ENCODE measurements at places on chromosomes 7 and 10. TPM values are rescaled to one million over a fixed set of nuclear protein-coding genes. Genes with fewer than 3 reads are reported as not detected.
A peak's percentile ranks its signal among the peaks of the same experiment; 100 is the strongest.

PTEN gene
- total RNA-seq = 300 TPM

KNDC1 gene
- 1.2 TPM for total RNA-seq

C7orf33 gene
- total RNA-seq = not detected

TFEC gene
- 43.6 TPM for total RNA-seq

OR6B1 gene
- not detected for total RNA-seq

SPAG6 gene
- not detected for total RNA-seq

SLC16A12 gene
- total RNA-seq = not detected

SPDYE8 gene
- not detected for total RNA-seq

VSTM2A gene
- not detected for total RNA-seq

RBM20 gene
- total RNA-seq = 0.14 TPM

GRCh38 chr10:103967448-103968071 is 620 bp downstream of the SLK start:
- no peak for DNase-seq

GRCh38 chr7:158536871-158537515 is 50.6 kb downstream of the PTPRN2 start:
- no peak for DNase-seq

DNA sequence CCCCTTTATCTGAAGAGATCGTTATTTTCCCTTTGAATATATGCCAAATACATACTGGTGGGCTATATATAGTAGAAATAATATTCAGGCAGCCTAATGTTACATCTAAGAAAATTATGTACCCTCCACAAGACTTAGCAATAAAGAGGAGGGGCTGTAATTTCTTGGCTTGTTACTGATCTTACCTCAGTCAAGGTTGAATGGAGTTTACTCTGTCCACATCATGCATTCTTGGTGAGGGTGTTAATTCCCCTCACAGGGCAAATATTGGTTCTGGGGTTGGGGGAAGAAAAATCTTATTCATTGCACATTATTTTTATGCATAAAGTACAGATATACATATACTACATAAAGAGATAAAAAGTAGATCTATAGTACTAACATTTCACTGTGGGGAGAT is 145.8 kb upstream of the ANK3 start:
- no peak for DNase-seq

GRCh38 chr10:30185341-30185740 is 126.0 kb upstream of the JCAD start:
- no peak for DNase-seq

- DNase-seq = no peak
Observed at GRCh38 chr7:2242541-2243429, 759 bp downstream of the NUDT1 start.

GRCh38 chr10:124465777-124466488 is 4.3 kb downstream of the LHPP start:
- DNase-seq = no peak

GRCh38 chr10:13066527-13066926 is 33.4 kb upstream of the OPTN start:
- no peak for DNase-seq

- DNase-seq = no peak
Observed at GRCh38 chr7:91691865-91692264, 188.6 kb downstream of the MTERF1 start.

- DNase-seq = no peak
Observed at GRCh38 chr10:6108631-6109443, 20.0 kb downstream of the RBM17 start.

DNA sequence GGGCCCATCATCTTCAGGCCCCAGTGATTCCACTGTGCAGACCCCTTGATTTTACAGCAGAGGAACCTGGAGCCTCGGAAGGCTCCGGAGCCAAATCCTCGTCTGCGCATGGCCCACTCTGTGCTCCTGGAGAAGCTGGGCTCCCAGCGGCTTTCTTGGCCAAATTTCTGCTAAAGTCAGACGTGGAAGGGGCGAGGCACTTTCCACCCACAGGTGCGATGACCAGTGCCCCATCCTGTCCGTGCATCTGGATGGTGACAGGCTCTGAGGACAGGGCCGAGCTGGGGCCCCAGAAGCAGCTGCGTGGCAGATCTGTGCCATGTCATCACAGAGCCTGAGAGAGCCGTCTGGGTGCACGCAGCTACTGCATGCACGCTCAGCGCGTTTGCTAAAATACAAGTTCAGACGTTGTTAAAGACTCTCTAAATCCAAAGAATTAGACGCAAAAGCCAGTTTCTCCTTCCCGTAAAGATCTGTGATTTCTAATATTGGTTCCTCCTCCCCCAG is 57.2 kb downstream of the JAKMIP3 start:
- DNase-seq = peak; percentile 22

DNA sequence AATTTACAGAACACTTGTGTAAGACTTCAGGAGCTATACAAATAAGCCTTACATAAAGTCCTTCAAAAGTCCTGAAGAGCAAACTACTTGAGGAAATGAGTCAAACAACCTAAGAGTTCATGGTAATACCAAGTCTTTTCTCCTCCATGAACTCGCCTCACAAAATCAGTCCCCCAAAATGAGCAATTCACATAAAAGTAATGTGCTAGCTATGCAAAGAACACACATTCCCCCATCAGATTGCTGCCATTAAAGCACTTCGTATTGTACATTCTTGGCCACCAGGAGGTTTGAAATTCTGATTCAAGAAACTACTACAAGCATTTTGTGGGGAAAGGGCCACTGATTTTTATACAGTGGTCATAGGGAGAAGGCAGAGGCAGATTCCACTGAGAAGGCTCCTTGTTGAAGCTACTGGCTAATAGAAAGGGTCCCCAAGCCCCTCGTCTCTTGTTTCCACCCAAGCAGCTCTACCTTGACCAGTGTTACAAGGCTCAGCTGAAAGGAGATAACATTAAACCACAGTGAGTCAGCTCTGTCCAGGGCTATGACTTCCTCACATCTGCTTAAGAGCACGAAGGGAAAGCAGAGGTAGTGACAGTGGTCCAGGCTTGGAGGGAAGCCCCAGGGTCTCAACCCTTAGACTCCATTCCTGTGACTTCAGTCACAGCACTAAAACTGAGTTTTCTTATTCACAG is 115.2 kb upstream of the CDK1 start:
- DNase-seq = no peak

- no peak for DNase-seq
Observed at GRCh38 chr7:69906283-69906995, 308.2 kb downstream of the AUTS2 start.

DNA sequence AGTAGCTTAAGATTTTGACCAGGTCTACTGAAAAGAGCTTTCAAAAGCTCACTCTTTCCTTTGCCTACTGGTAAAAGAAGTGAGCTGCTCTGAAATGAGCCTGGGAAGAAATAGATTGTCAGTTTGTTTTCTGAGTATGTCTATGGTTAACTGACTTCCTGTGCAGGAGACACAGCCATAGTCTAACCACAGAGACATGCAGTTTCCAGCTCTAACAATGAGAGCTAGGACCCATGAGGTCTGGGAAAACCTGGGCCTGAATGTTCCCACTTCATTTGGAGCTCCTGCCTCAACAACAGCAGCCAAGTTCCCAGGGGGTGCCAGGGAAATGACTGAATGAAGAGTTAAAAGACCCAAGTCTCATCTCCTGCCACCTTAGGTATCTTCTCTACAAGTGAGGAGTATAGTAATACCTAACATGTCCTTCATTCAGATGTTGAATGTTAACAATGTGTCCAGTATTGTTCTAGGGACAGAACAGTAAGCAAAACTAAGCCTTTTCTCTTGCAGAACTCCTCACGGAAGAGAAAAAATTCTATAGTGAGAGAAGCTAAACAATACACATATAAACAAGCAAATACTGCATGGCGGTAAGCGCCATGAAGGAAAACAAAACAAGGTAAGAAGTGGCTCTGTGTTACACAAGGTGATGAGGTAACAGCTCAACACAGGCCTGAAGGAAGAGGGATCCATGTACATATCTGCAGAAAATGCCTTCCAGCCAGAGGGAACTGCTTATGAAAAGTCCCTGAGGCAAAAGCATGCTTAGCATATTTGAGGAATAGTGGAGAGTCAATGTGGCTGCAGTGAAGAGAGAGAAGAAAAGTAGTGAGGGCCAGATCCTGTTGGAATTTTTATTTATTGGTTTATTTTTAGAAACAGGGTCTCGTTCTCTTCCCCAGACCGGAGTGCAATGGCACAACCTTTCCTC is 26.4 kb upstream of the ANKRD1 start:
- DNase-seq = no peak

DNA sequence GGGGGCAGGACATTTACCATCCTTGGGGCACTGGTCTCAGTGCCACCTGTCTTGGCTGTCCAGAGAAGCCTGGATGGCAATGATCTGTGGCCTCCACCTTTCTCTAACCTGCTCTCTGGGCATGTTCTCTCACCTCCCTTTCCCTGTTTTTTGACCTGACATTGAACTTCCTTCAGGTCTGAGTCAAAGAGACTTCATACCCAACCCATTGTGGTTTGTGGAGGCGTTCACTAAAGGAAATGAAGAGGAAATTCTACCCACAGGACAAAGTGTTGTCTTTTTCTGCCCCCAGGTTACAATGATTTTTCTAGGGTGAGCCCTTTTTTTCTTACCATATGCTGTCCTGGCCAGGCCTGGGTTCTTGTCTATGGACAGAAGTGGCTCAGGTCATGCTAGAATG is 76.6 kb downstream of the CYP26A1 start:
- no peak for DNase-seq

GRCh38 chr7:98997846-98998245 is 119.5 kb downstream of the TRRAP start:
- DNase-seq = no peak

DNA sequence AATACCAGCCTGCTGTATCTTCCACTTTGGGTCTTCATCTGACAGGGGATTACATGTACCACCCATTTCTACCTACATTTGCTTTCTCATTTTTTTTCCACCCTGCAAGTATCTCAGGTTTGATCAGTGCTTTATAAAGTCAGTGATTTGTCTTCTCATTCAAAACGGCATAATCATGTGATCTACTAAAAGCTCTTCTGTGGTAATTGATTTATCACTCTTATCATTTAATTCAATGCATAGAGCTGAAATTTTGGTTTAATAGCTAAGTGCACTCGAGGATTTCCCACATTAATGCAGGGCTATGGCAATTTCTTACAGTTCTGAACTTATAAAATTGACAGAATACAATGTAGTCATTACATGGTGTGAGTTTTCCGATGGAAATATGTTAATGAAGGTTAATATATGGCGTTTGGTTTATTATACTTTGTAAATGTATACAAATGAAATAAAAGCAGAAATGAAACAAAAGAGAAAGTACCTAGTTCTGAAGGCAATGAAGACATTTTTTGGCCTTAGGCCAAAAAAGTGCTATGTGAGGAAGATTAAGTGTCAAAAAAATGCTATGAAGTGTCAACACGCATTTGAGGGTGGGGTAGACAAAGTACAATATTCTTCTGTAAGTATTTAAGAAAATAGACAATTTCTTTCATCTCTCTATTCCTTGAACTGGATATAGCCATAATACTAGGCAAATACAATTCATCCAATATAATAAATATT is 457.3 kb downstream of the ETV1 start:
- no peak for DNase-seq

GRCh38 chr7:128955981-128956380 is 18.3 kb downstream of the IRF5 start:
- DNase-seq = no peak

GRCh38 chr10:100621360-100622205 is 85.8 kb downstream of the HIF1AN start:
- peak; percentile 70 for DNase-seq

DNA sequence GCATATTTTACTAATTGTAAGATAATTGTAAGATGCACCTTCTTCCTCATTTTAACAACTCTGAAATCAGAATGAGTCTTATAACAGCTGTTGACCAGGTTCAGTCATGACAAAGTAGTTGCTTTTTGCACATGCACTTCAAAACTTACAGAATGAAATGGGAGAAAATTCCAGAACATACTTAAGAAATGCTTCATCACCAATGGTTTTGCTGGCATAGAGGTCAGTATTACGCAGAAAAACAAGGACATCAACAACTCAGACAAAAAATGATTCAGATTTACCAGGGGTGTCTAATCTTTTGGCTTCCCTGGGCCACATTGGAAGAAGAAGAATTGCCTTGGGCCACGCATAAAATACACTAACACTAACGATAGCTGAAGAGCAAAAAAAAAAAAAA is 13.3 kb downstream of the COL28A1 start:
- no peak for DNase-seq

- no peak for DNase-seq
Observed at GRCh38 chr10:1635340-1635739, 102.0 kb downstream of the ADARB2 start.

- peak; percentile 83 for DNase-seq
Observed at GRCh38 chr10:71372882-71373495, 23.7 kb upstream of the CDH23 start.

DNA sequence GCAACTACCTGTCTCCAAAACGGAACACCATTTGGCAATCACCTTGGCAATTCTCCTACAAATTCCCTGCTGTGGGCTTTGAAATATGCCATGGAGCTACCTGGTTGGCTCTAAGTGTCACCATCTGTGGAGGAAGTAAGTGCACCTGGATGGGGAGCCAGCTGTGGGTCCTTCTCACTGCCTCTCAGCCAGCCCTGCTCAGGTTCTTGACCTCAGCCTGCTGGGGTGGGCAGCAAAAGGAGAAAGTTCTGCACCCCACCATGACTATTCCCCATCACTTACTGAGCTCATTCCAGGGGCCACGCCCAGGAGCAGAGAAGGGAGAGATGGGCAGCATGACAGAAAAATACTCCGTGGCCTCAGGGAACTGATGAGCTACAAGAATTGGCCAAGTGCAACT is 158.7 kb downstream of the TNS3 start:
- no peak for DNase-seq

GRCh38 chr10:114157912-114158311 is 16.1 kb downstream of the CCDC186 start:
- no peak for DNase-seq

DNA sequence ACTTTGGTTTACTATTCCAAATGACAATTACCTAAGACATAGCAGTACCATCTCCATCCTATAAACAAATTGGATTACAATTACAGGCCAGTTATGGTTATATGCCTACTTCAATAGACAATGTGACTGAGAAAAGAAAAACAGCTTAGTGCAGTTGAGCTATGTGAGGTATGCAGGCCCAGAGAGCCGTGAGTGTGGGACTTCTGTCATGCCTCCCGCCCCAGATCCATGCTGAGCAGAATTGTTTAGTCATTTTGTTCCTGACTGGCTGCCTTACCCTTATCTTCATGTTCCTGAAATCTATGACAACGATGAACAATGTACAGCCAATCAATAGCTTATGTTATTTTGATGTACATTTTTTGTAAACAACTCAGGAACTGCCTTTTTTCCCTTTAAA is 21.7 kb downstream of the LARP4B start:
- no peak for DNase-seq

DNA sequence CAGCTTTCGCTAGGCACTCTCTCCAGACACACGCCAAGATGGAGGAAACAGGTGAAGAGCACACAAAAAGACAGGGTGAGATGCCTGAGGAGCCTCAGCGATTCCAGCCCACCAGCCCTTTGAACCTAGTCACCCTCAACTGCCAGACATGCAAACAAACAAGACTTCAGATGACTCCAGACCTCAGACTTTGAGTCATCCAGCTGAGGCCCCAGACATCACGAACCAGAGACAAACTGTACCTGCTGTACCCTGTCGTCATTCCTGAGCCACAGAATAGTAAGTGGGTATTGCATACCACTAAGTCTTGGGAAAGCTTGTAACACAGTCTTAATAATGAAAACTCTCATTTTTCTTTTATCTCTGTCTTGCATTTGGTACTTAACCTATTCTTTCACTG is 126.6 kb upstream of the LSM8 start:
- DNase-seq = no peak

Measured in spleen (tissue), 13 donors.